SJSA1 (cell line): ENCODE measurements at places on chromosomes 4 and X. TPM values are rescaled to one million over a fixed set of nuclear protein-coding genes. Genes with fewer than 3 reads are reported as not detected.

- H3K36me3 ChIP-seq, result no peaks in the 10 kb centered on the region
- H3K27me3 ChIP-seq, result no peaks in the 10 kb centered on the region
- no peak overlapping the region for H3K4me3 ChIP-seq
Observed at GRCh38 chr4:75718529-75718928, 5.8 kb upstream of the USO1 start.

- DNase-seq, result peak; percentile 35
- H3K4me3 ChIP-seq, result peak within 1 kb of the TSS; percentile 74
- peak within 1 kb of the TSS; percentile 63 for H3K27ac ChIP-seq
- peaks cover 9% of the 10 kb centered on the region; the same call in 1 of the 2 replicates for H3K4me1 ChIP-seq
- H3K27me3 ChIP-seq, result no peaks in the 10 kb centered on the region
- no peaks in the 10 kb centered on the region for H3K36me3 ChIP-seq
Observed at GRCh38 chrX:119398974-119399771, at the start of gene SLC25A43. TSS of gene SLC25A43 (plus strand) at chrX:119399336. CDS start at chrX:119399404, 68 bp downstream.

DCHS2 gene
- not detected in 2 replicates for total RNA-seq

GRCh38 chr4:115515772-115516171, 402.4 kb upstream of the NDST4 start:
- no peaks in the 10 kb centered on the region for H3K27me3 ChIP-seq
- no peaks in the 10 kb centered on the region for H3K36me3 ChIP-seq
- H3K4me3 ChIP-seq, result no peak overlapping the region
- no peaks in the 10 kb centered on the region for H3K4me1 ChIP-seq

- no peaks in the 10 kb centered on the region for H3K4me1 ChIP-seq
- H3K4me3 ChIP-seq, result no peak overlapping the region
- no peaks in the 10 kb centered on the region for H3K27me3 ChIP-seq
- no peaks in the 10 kb centered on the region for H3K36me3 ChIP-seq
- H3K27ac ChIP-seq, result no peak overlapping the region
Observed at GRCh38 chr4:68700152-68700551, 29.7 kb upstream of the UGT2B15 start.

DNA sequence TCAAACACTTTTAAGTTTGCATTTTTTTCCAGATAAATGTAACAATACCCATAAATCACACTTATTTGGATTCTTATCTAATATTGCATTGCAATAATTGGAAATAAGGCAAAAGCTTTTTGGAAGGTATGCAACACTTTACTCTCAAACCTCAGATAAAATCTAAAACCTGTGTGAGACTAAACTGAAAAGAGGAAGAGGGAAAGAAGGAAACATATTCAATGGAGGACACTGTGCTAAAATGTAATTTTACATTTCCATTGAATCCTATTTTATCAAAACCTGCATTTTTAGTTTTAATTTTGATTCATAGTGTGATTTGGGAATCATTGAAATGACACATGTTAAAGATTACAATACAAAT, 99.4 kb downstream of the HPGD start:
- H3K4me1 ChIP-seq, result peaks cover 22% of the 10 kb centered on the region
- no peaks in the 10 kb centered on the region for H3K27me3 ChIP-seq
- H3K4me3 ChIP-seq, result no peak overlapping the region
- no peak for DNase-seq
- no peaks in the 10 kb centered on the region for H3K36me3 ChIP-seq

HPRT1 gene
- total RNA-seq, result 19.2 and 21.4 TPM in 2 replicates

RASSF6 gene
- not detected in 2 replicates for total RNA-seq

DNA sequence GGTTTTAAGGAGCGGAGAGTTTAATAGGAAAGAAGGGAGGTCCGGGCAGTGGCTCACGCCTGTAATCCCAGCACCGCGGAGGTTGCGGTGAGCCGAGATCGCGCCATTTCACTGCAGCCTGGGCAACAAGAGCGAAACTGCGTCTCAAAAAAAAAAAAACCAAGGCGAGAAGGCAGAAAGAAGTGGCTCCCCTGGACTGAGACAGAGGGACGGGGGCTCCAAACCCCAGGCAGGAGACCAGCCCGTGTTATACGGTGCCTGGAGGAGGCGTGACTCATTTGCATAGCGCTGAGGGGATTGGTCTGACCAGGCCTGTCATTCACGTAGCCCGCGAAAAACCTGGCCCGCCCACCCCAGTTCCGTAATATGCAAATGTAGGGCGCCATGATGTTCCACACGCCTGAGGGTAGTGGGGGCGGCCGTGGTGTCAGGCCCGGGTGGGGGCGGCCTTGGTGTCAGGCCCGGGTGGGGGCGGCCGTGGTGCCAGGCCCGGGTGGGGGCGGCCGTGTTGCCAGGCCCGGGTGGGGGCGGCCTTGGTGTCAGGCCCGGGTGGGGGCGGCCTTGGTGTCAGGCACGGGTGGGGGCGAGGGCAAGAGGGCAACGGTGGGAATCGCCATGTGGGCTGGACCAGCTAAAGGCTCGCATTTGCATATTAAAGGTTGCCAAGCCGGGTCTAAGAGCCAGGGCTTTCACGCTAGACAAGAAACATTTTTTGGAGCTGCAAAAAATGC, 2.1 kb downstream of the PLCXD1 start:
- H3K36me3 ChIP-seq, result peaks cover 24% of the 10 kb centered on the region
- H3K4me3 ChIP-seq, result peak overlapping the region; percentile 43
- H3K27ac ChIP-seq, result peak overlapping the region; percentile 50; the same call in 1 of the 2 replicates
- no peaks in the 10 kb centered on the region for H3K27me3 ChIP-seq
- peak; percentile 79 for DNase-seq

DNA sequence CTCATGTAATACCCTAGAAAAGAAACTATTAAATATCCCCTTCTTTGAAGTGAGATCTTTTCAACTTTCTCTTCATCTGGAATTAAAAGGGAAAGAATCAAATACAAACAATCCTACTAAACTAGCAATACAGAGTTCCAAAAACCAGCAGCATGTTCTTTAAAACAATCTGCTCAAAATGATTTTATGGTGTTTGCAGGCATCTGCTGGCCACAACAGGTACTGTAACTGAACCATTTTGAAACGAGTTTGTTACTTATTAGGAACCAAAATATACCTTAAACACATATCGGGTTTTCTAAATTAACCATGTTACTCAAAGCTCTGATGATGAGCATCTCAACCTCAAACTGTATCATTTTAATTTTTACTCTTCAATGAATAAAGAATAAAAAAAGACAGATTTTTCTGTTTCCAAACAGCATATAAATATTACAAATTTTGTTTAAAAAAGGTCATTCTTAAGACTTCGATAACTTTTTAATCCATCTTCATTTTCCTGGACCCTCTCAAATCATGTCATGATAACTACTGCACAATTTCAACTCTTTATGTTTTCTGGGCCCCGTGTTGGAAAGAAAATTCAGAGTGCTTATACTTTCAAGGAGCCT, 56.5 kb downstream of the ARAP2 start:
- H3K27me3 ChIP-seq, result no peaks in the 10 kb centered on the region
- H3K4me3 ChIP-seq, result no peak overlapping the region
- DNase-seq, result no peak

GRCh38 chr4:148420397-148420796, 21.8 kb downstream of the NR3C2 start:
- no peaks in the 10 kb centered on the region for H3K36me3 ChIP-seq
- no peaks in the 10 kb centered on the region; the same call in 1 of the 2 replicates for H3K27me3 ChIP-seq
- H3K27ac ChIP-seq, result no peak overlapping the region
- no peak overlapping the region for H3K4me3 ChIP-seq

- no peak for DNase-seq
- H3K27ac ChIP-seq, result no peak overlapping the region
- H3K4me3 ChIP-seq, result no peak overlapping the region
- no peaks in the 10 kb centered on the region for H3K27me3 ChIP-seq
- no peaks in the 10 kb centered on the region for H3K36me3 ChIP-seq
Observed at GRCh38 chrX:80266979-80267378, 153.3 kb upstream of the TENT5D start.

DNA sequence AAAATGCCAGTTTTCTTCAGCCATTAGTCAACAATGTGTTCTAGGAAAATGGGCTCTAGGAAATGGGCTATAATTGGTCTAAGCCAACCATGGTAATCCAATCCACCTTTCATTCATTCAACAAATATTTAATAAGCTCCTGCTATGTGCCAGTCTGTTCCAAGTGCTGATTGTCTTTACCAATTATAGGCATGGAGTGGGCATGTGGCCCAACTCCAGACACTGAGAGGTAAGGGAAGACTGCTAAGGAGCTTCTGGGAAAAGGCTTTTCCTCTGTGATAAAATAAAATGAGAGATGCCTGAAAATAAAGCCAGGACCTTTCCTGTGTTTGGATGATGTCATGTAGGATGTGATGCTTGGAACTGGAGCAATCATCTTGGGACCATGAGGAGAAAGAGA, 43.3 kb downstream of the HOPX start:
- no peak overlapping the region for H3K27ac ChIP-seq
- H3K4me1 ChIP-seq, result peaks cover 23% of the 10 kb centered on the region
- H3K27me3 ChIP-seq, result no peaks in the 10 kb centered on the region
- DNase-seq, result no peak
- H3K4me3 ChIP-seq, result no peak overlapping the region

UBL4A gene
- total RNA-seq, result 23.7 and 39.1 TPM in 2 replicates

DNA sequence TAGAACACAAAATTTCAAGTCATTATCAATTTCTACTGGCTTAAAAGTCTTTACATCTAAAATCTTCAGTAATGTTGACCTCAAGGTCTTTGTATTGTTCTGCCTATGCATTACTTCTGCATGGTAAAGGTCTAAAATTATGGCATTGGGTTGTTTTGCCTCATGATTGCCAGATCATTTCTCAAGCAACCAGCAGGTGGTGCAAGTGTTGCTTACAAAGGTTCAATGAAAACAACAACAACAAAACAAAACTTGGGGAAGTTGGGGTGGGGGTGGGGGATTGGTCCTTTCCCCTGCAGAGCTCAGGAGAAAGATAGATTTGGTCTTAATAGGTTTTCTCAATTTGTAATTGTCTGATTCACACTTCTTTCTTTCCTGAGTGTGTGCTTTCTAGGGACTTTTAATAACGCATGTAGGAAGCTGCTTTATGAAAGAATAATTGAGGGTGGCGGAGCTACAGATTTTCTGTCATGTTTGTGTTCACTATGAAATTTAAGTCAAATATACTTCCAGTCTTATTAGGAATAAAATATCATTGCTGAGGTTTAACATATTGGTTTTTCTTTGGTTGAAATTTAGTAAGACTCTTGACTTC, 145.1 kb downstream of the COL4A5 start:
- H3K36me3 ChIP-seq, result no peaks in the 10 kb centered on the region
- DNase-seq, result no peak
- H3K4me1 ChIP-seq, result no peaks in the 10 kb centered on the region
- no peaks in the 10 kb centered on the region for H3K27me3 ChIP-seq
